ENCODE measurements at places on chromosomes 3 and 15.

GRCh38 chr15:47516558-47516957 lies 200.7 kb upstream of the SEMA6D start:
- no peak for DNase-seq

DNA sequence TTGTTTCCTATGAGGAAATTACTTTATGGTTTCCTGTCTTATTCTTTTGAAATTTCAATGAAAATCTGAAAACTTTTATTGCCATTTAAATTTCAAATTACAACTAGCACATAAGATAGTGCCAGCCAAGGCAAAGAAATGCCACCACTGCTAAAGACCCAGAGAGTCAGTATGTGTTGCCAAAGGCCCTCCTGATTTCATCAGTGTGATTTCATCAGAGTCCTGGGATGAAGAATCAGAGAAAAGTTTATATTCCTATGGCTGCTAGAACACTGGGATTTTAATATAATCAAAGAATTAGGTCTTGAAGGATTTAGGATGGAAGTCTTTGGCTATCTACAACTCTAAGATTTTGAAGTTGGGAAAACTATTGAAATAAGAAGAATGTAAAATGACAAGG lies 434.2 kb upstream of the CCDC54 start:
- DNase-seq: no peak

DNA sequence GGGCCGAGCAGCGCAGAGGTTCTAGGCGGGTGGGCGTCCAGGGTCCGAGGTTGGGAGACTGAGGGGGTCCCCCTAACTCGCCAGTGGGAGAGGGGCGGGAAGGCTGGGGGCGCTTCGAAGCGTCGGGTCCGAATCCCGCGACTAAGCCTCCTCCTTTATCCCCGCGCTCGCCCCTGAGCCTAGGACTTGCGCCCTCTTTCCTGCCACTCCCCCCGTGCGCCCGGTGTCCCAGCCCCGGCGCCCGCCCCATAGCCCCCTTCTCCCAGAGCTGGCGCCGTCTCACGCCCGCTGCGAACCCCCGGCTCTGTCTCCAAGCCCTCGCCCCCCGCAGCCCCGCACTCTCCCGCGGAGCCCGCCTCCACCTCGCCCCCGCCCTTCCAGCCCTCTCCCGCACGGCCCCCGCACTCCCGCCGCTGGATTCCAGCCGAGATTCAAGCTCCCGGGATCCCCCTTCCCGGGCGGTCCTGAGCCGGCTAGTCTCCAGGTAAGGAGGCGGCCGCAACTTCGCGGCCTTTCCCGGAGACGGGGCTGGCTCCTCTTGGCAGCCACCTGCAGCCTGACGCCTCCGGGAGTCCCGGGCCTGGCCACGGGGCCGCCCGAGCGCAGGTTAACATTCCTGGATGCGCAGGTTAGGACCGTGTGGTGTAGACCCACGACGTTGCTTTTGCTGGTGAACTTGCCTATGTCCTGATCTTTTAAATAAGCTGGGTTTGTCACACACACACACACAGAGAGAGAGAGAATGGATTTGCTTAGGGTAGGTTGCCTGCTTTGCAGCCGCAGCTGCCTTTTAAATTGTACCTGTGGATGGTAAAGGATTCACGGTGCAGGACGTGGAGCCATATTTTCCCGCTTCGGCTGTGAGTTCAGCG lies 563 bp downstream of the PXYLP1 start:
- no peak for DNase-seq

DNA sequence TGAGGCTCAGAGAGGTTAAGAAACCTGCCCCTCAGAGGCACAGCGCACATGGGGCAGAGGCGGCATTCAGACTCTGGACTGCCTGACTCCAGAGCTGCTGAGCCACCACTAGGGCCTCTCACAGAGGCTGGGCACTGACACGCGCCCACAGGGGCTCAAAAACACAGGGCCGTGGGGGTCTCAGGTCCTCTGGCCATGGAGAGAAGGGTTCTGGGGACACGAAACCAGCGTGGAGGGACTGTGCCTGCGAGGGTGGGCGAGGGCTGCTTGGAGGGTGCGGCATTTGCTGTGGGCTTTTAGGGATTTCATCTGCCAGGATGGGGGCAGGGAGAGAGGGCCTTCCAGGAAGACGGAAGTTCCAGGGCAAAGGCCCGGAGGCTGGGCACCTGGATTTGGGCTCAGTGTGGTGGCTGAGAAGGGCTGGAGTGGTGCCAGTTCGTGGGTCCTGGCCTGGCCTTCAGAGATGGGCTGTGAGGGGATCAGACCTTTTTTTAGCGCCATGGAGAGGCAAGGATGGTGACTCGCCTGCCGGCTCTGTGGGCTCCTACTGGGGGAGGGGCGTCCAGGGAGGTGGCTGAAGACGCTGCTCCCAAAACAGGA lies 69.6 kb downstream of the EFCAB12 start:
- DNase-seq: no peak

DNA sequence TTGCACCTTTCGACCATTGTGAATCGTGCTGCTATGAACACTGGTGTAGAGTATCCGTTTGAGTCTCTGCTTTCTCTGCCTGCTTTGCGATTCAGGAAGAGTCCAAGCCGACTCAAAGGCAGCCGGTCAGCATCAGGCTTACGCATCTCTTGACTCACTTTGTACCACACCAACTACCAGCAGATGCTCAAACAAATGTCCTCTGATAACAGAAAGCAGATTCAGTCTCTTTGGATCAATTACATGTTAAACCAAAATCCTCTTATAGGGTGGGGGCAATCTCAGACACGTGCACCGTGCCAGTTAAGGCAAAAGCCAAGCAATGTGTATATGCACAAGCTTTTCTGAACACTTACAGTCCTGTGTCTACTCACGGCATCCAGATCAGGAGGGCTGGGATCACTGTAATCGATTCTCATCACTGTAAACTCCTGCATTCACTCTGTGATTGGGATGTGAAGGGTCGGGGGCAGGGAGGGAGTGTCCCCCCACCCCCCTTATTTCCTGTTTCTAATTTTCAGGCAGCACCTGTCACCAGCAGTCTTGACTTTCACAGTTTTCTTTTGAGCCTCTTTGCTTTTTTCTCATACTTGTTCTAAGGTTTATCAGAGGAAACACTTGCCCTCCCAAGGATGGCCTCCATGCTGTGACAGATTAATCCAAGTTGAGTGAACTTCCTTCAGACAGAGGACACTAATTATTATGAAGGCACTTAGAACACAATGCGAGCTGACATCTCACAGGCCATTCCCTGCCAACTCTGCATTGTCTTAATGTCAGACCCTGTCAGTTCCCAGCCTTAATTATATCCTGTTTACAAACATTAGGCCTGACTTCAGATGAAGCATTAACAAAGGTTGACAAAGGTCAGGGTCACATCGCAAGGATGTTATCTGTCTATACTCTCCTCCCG lies 153.5 kb downstream of the MECOM start:
- no peak for DNase-seq

DNA sequence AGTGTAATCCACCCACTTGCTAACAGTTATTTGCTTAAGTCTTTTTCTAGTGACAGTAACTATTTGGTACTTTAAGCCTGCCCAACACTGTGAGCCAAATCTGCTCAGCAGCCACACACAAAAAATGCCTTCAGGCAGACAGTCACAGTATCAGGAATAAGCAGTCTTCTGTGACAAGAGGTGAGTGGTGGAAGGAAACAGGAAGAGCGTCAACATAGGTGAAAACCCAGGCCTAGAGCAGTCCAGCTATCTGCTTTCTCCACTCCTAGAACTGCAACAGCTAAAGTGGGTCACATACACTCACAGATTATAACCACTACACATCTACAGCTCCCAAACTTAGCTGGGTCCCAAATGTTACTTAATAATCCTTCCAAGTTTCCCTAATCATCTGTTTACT lies 213.7 kb downstream of the ZBTB20 start:
- no peak for DNase-seq

GRCh38 chr3:195885036-195885891 lies 23.1 kb downstream of the TNK2 start:
- DNase-seq: no peak

- DNase-seq: no peak
Observed at GRCh38 chr15:79467865-79468586, 35.9 kb downstream of the MINAR1 start.

- no peak for DNase-seq
Observed at GRCh38 chr15:75164625-75165350, 36.9 kb upstream of the C15orf39 start.

DNA sequence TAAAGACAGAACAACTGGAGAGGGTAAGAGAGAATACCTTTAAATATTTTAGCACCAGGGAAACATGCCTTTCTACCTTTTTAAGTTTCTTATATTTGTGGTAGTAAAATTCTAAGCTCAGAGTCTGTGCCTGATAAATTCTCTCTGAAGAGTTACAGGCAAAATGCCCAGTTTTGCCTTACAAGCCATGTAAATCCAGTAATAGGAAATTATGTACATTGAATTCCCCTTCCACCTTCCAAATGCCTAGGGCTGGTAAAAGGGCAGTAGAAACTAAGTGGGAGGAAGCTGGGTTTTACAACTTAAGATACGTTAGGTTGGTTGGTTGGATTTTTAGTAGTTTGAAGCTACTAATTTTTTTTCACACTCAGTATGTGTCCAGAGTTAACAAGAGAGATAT lies 43.1 kb upstream of the TP63 start:
- DNase-seq: no peak

DNA sequence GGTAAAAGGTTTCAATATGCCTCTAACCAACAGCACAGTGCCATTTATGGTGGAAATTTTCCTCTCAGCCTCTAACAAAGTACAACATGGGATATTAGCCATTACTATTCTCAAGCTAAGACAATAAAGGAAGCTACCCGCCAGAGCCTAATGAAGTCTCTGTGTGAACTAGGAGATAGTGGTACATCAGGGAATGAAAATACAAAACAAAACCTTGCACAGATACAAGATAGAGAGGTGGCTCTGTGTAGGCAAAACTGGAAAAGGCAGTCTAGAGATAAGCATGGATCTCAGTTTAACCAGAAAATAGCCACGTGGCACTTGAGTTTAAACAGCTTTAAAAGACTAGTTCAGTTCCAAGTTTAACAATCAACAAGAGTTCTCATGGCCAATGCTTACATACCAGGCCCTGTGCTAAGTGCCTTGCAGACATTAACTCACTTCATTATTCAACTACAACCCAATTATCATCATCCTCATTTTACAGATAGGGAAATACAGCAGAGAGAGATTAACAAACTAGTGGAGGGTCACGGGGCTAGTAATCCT lies 279.3 kb downstream of the IGSF11 start:
- DNase-seq: no peak

DNA sequence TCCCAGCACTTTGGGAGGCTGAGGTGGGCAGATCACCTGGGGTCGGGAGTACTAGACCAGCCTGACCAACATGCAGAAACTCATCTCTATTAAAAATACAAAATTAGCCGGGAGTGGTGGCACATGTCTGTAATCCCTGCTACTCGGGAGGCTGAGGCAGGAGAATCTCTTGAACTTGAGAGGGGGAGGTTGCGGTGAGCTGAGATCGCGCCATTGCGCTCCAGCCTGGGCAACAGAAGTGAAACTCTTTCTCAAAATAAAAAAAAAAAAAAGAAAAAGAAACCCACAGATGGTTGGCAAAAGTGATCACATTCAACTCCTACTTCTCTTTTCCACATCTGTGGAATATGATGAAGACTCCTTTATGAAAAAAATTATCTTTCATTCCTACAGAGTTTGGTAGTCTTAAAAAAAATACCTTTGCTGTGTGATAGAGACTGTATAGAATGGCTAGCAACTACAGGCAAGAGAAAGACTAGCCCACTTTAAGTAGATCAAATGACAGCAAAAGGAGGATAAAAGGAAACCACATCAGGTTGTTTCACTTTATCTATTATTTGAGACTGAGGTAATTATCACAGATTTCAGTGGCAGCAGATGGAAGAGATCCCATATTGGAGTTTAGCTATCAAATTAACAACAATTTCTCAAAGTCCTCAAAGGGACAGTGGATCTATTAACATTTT lies 172.9 kb upstream of the TSPAN3 start:
- no peak for DNase-seq

DNA sequence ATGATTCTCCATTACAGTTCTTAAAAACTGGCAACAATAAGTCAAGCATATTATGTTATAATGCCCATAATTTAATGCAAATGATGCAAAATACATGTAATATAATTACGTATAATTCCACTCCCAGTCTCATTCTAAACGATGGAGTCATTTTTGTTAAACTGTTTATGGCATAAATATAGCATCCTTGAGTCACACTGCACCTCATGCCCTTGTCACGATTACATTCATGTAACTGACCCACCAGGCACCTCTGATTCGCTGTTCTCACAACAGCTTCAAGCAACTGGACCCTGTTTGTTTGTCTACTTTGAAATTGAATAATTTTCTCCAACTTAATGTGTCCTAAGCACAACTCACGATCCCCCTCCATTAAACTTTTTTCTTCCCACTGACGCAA lies 148.0 kb upstream of the LRTM1 start:
- DNase-seq: no peak

Measured in smooth muscle cell of the brain vasculature (primary cell).